AG20443 (cell line): ENCODE measurements at places on chromosomes 2 and 18.

GRCh38 chr18:43720041-43720440 lies 442.8 kb upstream of the SYT4 start:
- no peak for DNase-seq

GRCh38 chr2:149743842-149744448 lies 156.4 kb upstream of the MMADHC start:
- DNase-seq, result peak; percentile 76

DNA sequence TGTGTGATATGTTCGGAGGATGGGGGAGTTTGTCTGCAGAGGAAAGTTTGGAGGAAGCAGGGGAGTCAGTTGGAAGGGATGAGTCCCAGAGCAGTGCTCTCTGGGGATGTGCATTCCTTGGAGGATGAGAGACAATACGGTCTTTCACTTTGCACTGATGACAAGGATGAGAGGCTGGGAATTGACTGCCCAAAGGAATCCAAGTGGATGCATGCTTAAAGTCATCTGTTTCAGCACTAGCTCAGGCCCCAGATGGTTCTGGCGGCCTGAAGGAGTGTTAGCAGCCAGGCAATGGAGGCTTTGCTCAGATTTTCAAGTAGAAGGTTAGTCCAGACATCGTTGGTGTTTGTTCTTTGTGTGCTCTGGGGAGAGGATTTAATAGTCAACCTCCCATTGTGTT lies 100.2 kb downstream of the CRIM1 start:
- DNase-seq, result peak; percentile 42

DNA sequence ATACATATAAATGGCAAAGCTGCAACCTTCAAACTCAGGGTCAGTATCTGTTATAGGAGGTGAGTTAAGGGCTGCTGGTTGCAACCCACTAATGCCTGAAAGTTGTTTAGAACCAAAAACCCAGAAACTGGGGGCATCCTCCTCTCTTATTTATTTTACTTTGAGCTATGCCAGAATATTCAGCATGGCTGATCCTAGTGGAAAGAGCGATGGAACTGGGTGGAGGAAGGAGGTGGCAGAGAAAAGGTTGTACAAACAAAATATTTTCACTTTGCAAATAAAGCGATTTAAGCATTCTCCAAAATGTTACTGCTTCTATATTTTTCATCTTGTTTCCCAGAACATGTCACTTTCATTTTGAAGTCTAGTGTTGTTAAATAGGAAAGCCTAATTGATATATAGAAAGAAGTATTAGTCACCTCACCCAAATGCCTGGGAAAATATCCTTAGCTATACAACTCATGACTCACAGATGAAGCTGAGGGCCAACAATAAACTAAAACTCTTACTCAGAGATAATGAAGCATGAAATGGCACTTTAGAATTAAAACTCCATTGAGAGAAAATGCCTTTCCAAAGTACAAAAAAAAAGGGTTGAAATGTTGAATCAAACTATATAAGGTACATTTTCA lies 251.4 kb upstream of the UBE2E3 start:
- peak; percentile 45 for DNase-seq

DNA sequence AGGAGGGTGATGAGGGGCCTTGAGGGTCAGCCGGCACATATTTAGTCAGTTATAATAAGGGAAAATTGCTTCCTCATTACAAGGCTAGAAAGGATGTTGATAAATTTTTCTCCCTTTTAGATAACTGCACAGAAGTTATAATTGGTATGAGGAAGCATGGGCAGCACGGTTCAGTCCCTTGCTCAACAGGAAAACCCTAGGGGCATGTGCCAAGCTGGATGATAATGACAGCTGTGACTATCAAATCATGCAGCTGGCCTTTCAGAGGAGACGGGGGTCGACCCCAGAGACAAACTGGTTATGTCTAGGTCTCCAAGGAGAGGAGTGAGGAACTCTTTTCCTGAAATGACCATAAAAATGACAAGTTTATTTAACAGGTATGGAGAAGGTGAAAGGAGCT lies 448.1 kb upstream of the VRK2 start:
- no peak for DNase-seq

GRCh38 chr2:230068651-230069055 lies at the start of gene SLC16A14:
Gene SLC16A14, minus strand, starts transcription at chr2:230068924. Its CDS starts 9,572 bp downstream, at chr2:230059352.
- DNase-seq, result no peak

DNA sequence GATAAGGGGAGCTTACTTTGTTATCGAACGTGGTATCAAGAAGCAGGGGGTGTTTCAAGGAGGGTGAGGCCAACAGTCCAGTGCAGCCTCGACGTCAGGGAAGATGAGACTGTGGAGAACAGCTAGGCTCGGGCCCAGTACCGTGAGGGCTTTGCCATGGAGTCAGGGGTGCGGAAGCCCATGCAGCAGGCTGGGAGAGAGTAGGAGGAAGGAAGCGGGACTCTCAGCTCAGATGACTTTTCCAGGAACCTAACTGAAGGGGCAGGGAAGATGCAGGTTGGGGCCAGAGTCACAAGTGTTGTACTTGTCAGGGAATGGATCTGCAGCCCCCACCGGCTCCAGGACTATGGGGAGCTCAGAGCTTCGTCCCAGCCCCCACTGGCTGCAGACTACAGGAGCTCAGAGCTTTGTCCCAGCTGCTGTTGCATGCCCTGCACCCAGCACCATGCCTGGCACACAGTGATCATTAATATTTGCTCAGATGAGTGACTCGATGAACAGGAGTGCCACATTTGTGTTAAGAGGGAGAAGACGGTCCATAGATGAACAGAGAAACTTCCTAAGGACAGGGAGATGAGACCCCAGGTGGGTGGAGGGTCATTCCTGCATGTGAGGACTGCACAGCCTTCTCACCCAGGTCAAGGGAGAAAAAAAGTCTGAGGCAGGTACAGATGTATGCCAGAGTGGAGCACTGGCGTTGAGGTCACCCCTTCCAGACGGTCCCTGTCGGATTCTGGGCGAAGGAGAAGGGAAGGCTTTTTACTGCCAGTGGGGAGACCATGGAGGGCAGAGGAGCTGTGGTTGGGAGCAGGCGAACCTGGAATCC lies 36.4 kb downstream of the PTGR3 start:
- no peak for DNase-seq

DNA sequence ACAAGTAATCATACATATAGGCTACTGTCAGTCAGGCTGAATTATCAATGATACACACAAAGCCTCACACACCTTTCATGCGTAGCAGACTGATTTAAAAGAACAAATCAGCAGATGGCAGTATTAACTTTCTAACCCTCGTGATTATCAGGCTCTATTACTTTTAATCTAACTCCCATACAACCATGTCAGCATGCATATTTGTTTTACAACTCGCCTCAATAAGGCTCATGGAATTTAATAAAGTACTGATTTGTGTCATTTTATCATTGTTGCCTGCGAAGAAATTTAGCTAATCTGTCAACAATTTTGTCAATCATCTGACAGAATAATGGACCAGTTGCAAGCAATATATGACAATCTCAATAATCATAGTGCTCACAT lies 82.8 kb downstream of the SLC25A12 start:
- DNase-seq, result peak; percentile 25

DNA sequence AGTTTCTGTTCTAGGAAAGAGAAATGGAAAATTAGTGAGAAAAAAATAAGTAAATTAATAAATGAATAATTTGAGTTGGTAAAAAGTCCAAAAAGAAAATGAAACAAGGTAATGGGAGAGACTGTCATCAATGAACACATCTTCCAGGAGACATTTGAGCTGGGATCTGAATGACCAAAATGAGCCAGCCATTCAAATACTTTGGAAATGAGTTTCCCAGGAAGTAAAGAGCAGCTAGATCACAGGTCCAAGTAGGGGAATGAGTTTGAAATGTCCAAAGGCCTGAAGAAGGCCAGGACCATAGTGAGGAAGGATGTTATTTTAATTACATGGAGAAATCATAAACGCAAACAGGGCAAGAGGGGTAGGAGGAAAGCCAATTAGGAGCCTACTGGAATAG lies 6.6 kb upstream of the DNAH7 start:
- peak; percentile 17 for DNase-seq

DNA sequence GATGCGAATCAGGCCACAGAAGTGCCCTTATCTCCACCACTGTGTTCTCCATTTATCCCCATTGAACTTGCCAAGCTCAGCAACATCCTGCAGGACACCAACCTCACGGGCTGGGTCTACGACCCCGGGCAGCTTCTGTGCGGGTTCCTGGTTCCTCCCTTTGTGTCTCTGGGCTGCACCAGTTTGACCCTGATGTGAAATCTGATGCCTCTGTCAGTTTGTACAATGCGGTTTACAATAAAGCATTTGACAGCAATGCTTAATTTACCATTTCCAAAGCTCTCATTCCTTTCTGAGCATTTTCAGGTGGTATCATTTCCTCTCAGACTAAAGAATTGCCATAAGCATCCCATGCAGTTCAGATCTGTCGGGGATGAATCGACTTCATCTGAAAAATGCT lies 3.3 kb upstream of the TMEM18 start:
- DNase-seq, result no peak

DNA sequence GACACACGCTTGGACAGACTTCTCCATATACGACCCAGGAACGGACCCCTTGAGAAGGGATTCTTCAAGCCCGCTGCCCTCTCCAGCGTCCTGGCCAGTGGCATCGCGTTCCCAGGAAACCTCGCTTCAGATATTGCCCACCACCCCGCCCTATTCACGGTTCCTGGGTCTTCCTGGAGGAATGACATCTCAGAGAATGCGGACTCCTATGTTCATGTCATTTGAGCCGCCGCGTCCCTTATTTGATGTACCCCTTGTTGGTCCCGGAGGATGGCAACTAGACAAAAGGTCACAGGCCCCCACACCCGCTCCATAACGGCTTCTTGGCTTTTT lies 588 bp upstream of the CCDC93 start:
- no peak for DNase-seq

DNA sequence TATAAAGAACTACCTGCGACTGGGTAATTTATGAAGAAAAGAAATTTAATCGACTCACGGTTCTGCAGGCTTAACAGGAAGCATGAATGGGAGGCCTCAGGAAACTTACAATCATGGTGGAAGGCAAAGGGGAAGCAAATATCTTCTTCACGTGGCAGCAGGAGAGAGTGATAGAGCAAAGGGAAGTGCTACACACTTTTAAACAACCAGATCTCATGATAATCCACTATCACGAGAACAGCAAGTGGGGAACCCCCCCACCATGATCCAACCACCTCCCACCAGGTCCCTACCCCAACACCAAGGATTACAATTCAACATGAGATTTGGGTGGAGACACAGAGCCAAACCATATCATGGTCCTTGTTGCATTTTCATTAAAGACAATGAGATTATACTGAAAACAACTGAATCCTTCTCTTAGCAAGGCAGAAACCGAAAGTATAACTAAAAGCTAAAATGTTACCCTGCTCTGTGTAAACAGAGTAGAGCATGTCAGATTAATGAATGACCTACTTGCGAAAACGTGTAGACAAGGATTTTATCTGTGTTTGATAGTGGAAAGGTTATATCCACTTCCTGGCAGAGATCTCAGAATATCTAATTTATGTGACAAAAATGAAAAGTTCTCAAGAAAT lies 60.1 kb upstream of the RBBP8 start:
- DNase-seq, result no peak

DNA sequence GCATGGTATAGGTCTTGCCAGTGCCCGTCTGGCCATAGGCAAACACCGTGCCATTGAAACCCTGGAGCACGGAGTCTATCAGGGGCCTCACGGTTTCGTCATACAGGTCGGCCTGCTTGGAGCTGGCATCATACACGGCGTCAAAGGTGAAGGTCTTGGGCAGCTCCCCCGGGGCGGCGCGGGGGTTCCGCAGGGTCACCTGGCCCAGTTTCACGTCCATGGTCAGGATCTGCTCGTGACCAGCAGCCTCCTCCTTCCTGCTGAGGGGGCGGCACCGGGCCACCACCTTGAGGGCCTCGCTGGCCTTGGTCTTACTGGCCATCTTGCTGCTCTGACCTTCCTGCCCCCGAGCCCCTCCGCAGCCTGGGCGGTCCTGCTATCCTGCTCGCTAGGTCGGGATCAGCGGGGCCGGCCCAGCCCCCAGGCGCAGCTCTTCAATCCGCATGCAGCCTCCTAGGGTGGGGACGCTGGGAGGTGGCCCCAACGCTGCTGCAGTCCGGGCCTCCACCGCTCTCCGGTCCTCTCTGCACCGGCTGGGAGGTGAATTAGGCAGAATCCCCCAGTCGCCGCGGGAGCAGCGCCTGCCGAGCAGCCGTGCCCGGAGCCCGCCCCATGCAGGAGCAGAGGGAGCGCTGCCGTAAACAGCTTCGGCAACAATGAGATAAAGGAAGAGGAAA lies 563 bp downstream of the KIF3C start:
- DNase-seq, result peak; percentile 40

DNA sequence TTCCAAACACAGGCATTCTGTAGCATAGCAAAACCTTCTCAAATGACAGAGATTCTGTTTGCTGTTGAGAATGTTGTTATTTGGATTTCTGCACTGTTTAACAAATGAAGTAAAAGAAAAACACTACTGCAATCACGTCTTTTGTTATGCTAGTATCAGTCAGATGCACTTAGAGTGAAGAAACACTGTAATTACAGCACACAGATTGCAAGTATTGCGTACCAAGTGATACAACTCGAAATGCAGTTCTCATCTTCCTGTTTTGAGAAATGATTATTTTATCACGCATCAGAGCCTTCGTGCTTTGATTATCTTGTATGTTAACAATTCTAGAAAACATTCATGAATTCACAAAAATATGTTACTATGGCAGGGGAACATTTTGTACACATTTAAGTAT lies 41.8 kb upstream of the KLF11 start:
- DNase-seq, result no peak

DNA sequence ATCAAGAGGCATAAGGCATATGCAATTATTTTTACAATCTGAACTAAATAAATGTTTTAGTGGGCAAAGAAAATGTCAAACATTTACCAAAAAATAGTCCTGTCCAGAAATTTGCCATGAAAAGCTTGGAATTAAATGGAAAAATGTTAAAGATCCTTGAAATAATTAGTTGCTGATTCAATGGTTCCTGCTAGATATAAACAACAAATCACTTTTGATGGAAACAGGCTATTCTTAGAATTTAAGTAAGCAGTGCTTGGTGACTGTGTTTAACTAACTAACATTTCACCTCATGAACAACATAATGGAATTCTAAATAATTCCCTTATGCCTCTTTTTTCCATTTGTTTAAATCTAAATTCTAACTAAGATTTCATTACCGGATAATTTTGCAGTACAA lies 3.9 kb downstream of the RND3 start:
- no peak for DNase-seq

- DNase-seq, result no peak
Observed at GRCh38 chr2:112718863-112719370, 1.9 kb upstream of the NT5DC4 start.

DNA sequence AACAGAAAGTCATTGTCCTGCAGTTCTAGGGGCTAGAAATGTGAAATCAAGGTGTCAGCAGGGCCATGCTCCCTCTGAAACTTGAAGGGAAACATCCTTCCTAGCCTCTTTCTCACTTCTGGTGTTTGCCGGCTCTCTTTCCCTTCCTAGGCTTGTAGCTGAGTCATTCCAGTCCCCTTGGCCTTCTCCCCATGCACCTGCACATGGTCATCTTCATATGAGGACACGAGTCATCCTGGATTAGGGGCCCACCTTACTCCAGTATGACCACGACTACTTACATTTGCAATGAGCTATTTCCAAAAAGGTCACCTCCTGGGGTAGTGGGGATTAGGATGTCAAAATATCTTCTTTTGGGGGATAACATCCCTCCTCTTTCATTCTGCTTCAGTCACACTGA lies 168.5 kb upstream of the CXCR4 start:
- DNase-seq, result no peak

GRCh38 chr2:220273082-220273481 lies 645.7 kb downstream of the SLC4A3 start:
- DNase-seq, result no peak

GRCh38 chr18:23740105-23740830 lies 51.0 kb downstream of the LAMA3 start:
- DNase-seq, result peak; percentile 43
